ENCODE measurements at places on chromosomes 2 and 18.

DNA sequence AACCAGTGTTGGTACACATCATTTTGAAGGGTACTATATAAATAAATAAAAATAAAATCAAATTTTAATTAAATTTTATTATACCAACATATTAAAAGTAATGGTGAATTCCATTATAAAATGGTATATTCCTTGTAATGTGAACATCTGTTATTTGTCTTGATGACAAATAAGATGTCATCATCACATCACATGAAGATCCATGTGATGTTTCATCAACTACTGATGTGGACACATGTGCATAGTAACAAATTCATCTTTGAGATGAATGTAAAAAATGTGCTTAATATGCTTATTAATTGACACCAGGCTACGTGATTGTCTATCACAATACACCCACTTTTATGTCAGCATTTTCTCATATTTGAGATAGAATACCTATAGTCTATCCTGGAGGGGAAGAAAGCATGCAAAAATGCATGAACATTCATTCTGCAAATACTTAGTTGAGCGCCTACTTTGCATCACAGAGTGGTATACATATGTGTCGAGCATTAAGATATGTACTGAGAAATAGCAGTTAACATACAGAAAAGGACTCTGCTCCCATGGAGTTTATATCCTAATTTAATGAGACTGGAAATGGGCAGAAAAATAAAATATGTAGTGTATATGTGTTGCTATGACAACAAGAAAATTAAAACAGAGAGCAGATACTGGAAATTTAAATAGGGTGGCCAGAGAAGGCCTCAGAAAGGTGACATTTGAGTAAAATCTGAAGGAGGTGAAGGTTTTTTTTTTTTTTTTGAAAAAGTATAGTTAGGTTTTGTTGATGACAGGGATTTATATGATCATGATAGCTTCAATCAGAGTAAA is 281.1 kb downstream of the ARHGAP15 start:
- no peak for DNase-seq

- DNase-seq = no peak
Observed at GRCh38 chr2:75375646-75376582, 176.6 kb upstream of the TACR1 start.

DNA sequence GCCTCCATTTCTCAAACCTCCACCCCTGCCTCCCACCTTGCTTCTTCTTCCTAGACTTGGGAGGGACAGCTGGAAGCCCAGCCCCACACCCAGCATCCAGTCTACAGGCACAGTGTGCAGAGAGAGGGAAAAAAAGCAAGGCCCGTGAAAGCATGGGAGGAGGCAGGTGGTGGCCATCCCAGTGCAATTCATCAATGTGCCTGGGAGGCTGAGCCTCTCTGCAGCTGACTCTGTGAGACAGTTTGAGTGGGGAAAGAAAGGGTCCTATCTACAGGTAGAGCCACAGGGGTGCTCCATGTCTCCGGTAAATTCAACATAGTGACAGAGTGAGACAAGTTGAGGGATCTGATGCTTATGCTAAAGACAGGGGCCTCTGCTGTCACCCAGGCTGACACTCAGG is 340.6 kb downstream of the DYSF start:
- DNase-seq = no peak

GRCh38 chr2:134183679-134184078 is 70.2 kb upstream of the MGAT5 start:
- DNase-seq = no peak

- no peak for DNase-seq
Observed at GRCh38 chr2:64019975-64020528, 824 bp upstream of the VPS54 start.

GRCh38 chr2:177143444-177143843 is 69.2 kb upstream of the HNRNPA3 start:
- DNase-seq = peak; percentile 32

- peak; percentile 30 for DNase-seq
Observed at GRCh38 chr18:63936156-63936931, 12.8 kb upstream of the HMSD start.

DNA sequence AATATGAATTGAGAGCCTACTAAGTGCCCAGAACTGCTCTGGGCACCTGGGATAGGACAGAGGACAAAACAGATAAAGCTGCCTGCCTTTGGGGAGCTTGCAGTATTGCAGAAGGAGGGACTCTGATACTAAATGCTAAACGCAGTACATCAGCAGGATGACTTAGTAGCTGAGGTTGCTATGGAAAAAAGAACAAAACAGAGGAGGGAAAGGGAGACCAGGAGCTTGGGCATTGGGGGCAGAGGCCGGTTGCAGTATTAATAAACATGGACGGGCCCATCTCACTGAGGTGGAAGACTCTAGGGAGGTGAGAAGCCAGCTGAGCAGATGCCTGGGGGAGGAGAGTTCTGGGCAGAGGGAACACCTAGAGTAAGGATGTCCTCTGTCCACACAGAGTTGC is 66.1 kb upstream of the SP3 start:
- no peak for DNase-seq

- no peak for DNase-seq
Observed at GRCh38 chr2:105498281-105498846, 99.5 kb upstream of the FHL2 start.

GRCh38 chr2:188314314-188315054 is 22.8 kb downstream of the GULP1 start:
- DNase-seq = no peak

- no peak for DNase-seq
Observed at GRCh38 chr18:41765460-41765859, 189.6 kb upstream of the PIK3C3 start.
